ENCODE measurements at places on chromosomes 7 and 10.

DNA sequence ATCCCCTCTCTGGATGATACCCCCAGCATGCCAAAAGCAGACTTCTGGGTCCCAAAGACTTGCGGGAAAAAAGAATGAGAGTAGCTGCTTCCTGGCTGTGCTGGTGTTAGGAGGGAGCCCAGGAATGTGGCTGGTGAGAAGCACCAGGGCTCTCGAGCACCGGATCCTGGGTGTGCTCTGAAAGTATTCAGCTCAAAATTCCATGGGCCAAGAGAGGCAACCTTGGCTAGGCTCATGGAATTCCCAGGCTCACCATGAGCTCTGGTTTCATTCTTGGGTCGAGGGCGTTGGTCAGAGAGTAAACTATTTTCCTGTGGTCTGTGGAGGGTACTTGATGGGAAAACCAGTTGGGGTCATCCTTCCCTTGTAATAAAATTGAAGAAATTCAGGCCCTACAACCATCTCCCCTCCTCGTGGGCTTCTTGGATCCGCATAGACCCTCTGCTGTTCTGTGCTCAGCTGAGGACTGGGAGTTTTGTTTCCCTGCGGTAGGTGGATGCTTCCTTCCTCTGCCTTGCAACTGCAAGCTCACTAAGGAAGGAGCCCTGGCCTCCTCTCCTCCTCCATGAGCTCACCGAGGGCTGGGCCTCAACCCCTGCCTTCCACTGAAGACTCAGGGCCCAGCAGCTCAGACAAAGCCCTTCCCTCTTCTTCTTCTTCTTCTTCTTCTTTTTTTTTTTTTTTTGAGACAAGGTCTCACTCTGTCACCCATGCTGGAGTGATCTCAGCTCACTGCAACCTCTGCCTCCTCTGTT, 34.5 kb upstream of the AQP1 start:
- no peak for DNase-seq

DNA sequence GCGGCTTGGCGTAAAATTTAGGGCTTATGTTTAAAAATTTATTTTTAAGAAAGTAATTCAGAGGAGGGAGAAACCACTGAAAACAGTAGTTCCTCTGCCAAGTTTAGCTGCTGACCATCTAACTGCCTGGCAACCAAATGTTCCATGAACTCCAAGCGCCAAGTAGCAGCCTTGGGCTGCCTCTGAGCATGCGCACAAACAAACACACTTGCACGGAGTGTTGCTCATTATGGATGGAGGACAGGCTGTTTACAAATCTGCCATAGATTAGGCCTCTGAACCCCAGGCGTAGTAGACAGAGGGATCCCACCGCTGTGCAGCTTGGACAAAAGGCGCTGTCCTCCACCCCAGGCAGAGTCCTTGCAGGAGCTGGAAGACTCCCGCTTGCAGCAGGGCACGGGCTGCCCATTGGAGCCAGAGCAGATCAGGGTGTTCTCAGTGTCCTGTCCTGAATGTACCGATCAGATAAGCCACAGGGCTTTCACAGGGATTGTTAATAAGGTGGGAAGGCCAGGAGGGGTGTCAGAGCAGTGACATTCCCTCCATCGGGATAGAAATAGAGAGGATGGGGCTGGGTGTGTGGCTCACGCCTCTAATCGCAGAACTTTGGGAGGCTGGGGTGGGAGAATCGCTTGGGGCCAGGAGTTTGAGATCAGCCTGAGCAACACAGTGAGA, 47.7 kb upstream of the LYZL1 start:
- no peak for DNase-seq

DNA sequence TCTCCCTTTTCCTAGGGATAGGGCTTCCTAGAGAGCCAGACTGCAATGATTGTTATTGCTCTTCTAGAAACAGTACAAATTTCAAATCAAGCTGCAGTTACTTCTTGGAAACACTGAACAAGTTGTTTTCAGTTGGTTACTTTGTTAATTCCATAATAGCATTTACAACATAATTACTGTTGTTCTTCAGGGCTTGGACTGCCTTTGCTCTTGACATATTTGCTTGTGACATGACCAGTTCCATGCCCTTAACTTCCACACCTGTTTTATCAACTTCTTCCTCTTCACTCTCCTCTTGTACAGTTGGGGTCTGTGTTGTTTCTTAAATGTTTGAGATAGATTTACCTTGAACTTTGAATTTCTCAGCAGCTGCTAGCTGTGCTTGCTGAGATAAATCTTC, 104.4 kb downstream of the SEC23IP start:
- no peak for DNase-seq

DNA sequence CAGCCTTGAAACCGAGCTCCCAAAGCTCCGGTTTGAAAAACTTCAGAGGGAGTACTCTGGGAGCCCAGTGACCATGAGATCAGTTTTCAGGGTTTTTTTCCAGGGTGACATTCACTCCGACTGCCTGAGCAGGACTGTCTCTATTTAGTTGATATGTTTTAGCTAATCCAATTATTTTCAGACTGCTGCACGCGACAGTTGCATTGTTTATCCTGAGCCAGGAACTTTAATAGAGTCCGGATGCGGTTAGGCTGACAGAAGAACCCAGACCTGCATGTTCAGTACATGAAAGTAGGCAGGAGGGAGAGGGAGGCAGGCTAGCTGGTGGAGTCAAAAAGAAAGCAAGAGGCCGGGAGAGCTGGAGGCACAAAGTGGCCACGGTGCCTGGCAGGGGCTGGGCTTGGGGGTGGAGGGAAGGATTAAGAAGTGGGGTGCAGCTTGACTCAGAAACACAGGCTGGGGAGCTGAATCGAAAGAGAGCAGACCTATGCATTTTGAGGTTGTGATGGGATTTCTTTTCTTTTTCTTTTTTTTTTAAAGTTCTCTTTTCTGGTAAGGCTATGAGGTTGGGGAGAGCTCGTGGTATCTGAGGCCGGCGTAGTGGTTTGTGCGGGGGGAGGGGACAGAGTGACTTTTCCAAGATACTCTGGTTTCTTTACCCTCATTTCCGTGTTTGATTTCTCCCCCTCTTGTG, 5.7 kb downstream of the GATA3 start:
- no peak for DNase-seq

DNA sequence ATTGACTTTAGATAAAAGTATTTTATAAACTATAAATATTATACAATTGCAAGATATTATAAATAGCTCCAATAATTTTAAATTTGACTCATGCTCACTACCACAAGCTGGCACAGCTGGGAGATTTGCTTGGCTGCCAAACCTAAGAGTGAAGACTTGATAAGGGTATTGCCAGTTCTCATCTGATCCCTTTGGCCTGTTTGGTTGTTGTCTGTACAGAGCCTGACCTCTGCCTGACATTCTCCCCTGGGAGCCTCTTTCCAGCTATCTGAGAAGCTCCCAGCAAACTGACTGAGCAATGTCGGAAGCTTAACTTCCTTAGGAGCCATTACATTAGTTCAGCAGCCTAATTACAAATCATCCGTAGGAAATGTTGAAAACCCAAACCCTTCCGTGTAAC, 10.2 kb upstream of the LMOD2 start:
- DNase-seq: no peak

DNA sequence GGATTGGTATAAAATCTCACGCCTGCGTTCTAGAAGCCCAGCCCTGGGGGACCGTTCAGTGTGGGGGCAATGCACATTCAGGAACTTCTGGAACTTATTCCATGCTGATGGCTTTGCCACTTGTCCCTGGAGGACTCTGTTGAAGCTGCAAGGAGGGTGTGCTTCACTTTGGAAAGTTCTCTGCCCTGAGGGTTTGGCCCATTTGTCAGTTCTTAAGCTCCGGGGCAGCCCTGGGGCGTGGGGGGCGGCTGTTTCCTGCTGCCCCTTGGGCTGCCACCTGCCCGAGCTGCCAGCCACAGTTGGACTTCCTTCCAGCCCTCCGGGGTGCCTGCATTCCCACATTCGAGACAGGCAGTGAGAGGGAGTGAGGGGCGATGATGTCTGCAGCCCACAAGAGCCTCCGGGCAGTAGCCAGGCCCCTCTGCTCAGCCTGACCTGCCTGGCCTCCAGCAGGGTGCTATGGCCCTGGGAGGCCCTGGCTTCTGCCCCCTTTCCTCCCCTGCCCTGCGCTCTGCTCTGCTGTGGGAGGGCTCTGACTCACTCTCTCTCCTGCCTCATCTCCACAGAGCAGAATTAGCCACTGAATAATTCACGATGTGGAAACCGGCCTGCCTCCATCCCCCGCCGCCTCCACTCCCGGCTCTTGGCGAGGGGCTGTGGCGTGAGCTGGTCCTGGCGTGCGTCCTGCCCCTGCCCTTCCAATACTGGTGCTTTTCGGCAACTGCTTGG, 1.9 kb downstream of the TTYH3 start:
- DNase-seq: no peak

DNA sequence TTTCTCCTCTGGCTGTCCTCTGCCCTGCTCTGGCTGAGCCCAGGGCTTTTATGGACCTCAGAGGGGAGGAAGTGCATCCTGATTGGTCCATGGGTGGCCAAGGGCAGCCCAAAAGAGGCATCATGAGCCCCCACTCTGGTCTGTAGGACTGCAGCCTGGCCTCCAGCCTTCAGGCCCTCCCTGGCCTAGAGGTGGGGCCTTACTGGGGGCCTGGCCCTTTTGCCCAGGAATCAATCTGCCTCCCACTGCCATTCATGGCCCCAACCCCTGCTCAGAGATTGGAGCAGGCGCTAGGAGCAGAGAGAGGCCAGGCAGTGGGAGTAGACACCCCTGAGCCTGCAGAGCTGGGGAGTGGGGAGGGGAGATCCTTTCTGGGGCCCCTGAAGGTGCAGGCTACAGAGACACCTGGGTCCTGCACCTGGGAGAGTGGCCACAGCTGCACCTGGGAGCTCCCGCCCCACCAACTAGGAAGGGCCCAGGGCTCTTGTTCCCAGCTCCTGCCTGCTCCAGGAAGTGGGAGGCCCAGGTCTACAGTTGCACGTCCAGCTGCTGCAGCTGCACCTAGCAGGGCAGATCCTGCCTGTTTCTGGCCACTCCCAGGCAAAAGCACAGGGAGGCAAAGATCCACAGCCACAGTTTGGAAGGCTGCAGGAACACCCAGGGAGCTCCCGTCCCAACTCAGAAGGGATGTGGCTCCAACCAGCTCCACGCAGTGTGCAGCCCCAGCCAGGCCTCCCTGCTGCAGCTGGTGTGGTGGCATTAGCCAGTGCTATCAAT, 6.4 kb upstream of the DYNC2I1 start:
- no peak for DNase-seq

- no peak for DNase-seq
Observed at GRCh38 chr7:70881167-70881847, 250.6 kb upstream of the GALNT17 start.

GRCh38 chr7:74129887-74130286, 44.3 kb upstream of the EIF4H start:
- no peak for DNase-seq

DNA sequence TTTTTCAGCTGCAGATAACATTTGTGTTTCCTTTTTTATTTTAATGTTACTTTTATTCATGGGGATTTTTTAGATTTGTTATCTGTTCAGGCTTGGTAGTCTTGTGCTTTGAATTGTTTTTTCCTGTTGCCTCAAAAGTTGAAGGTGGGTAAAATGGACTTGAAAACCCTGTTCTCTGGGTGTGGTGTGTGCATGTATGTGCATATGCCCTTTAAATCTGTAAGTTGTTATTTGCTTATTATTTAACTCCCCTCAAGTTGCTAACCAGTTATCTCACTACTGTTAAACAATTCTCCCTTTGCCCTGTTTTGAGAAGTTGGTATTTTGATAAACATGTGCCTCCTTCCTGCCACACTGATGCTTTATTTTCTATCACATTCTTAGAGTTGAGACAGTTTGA, 30.6 kb downstream of the TSPAN14 start:
- no peak for DNase-seq

DNA sequence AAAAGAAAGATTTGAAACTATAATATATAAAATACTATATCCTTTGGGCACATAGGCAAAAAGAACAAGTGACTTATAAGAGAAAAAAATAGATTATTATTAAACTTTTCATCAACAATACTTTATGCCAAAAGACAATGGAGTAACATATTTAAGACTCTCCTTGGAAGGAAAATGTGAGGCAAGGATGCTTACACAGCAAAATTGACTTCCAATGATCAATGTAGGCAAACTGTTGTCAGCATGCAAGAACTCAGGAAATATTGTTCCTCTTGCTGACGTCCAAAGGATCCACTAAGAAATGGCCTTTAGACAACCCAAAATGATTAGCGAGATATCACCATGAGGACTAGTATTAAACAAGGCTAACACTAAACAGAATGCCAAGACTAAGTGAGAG, 22.9 kb upstream of the LMOD2 start:
- no peak for DNase-seq

All from NCI-H1092 (cell line).